ENCODE measurements at places on chromosomes 5 and 9.

- DNase-seq = no peak
Measured at GRCh38 chr9:92328225-92328624, 2.5 kb downstream of the CENPP start.

- no peak for DNase-seq
Measured at GRCh38 chr5:135154197-135154596, 120.2 kb upstream of the PITX1 start.

GRCh38 chr5:143445776-143446175, 42.3 kb upstream of the NR3C1 start:
- no peak for DNase-seq

DNA sequence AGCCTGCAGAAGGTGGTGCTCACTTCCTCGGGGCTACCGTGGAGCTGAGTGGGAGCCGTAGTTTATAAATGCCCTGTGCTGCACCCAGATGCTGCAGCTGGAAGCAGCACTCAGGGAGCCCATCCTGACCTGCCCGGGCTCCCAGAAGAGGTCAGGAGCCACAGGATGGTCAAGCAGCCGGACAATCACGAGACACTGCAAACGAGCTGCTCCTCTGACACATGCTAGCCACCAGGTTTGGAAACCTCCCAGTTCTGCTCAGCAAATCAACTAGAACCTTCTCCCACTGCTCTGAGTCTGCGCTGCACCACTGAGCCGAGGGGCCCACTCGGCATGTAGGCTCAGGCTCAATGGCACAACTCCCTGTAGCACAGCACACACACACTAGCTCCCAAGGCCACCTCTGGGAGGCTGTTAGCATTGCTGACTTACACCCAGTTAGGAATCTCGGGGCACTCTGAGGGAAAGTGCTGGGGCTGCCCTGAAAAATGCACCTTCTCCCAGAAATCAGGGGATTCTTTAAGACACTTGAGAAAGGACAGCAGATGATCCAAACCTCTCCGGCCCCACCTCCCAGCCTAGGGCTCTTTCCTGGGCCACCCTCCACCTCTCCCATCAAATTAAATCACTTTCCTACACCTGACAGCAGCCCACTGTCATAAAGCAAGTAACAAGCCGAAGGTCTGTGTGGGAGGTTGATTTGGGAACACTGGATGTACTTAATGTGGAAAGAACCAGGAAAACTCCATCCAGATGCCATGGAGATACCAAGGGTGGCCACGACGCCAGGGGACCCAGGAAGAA, 59.1 kb downstream of the PSMB7 start:
- no peak for DNase-seq

GRCh38 chr5:149550268-149550583, 1.0 kb downstream of the CSNK1A1 start:
- peak; percentile 17 for DNase-seq

DNA sequence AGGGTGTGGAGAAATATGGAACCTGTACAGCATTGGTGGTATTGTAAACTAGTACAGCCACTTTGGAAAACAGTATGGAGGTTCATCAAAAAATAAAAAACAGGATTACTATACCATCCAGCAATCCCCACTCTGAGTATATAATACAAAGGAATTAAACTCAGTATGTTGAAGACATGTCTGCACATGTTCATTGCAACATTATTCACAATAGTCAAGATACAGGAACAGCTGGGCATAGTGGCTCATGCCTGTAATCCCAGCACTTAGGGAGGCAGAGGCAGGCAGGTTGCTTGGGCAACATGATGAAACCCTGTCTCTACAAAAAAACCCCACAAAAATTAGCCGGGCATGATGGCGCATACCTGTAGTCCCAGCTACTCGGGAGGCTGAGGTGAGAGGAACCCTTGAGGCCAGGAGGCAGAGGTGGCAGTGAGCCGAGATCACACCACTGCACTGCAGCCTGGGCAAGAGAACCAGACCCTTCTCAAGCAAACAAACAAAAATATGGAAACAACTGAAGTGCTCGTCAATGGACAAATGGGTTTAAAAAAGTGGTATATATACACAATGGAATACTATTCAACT, 63.6 kb downstream of the TMEM174 start:
- DNase-seq = no peak

GRCh38 chr5:151499501-151500035, 52.2 kb downstream of the SLC36A1 start:
- no peak for DNase-seq

GRCh38 chr5:67732471-67732870, 483.1 kb upstream of the PIK3R1 start:
- DNase-seq = no peak

GRCh38 chr9:87567001-87567400, 69.3 kb downstream of the DAPK1 start:
- DNase-seq = no peak

DNA sequence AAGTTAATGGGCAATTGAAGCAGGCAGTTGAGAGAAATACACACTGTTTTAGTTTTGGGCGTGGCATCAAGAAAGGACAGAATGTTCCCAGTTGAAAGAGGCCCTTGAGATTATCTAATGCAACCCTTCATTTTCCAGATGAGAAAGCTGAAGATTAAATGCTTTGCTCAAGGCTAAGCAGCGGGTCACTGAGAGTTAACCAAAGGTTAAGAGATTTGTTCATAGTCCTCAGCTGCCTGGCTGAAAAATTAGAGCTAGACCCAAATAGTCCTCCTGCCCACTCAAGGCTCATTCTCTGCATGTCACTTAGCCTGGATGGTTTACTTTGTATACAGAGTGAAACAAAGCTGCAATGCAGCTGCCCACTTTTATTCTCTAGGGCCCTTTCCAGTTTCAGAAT, 46.7 kb upstream of the MAMDC2 start:
- no peak for DNase-seq

DNA sequence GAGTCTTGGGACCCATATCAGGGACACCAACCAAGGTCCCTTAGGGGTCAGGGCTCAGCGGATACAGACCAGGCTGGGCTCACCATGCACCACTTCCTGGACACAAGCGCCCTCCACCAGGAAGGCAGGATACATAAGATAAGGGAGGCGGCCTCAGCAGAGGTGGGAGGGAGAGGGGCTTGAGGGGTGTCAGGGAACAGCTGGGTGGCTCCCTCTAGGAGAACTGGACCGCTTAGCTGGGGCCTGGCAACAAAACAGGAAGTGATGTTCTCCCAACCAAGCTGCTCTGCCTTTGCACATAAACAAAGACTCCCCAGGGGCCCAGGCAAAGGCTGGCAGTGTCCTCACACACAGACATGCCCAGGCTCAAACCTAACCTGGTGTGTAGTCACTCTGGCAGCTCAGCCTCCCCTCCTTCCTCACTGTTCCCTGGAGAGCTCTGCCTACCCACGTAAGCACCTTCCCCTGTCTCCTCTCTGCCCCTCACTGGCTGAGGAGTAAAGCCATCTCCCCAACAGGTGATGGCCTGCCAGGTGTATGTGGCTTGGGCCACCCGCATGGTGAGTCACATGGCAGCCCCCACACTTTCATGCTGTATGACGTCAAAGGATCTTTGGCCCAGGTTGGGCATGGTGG, 5.8 kb upstream of the BICD2 start:
- DNase-seq = no peak

DNA sequence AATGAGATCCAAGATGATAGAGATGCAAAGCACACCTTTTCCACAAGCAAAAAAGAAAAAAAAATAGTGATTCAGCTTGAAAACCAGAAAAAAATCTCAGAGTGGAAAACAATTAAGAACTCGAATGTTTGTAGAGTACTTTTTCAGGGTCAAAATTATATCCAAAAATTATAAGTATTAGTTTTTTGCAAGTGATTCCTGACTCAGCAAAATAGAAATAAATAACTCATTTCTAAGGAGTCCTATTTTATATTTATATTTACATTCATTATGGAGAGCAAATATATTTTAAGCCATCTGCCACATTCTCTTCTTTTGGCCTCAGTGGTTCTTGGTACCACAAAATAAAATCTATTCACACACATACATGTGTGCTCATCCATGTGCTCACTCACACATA, 1011.8 kb upstream of the ARRDC3 start:
- DNase-seq = no peak

DNA sequence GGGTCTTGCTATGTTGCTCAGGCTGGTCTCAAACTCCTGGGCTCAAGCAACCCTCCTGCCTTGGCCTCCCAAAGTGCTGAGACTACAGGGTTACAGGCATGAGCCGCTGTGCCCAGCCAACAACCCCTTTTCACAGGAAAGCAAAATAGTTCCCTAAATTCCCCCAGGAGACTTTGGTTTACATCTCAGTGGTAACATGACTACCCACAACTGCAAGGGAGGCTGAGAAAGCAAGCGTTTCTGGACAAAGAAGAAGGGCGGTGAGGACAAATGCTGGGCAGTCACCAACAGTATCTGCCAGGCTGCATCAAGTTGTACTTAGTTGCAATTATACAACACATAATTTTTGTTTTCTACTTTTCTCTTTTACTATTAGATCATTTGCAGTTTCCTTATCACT, 7.4 kb upstream of the ADGRD2 start:
- no peak for DNase-seq

GRCh38 chr5:148830211-148830610, 3.8 kb downstream of the ADRB2 start:
- DNase-seq = no peak

DNA sequence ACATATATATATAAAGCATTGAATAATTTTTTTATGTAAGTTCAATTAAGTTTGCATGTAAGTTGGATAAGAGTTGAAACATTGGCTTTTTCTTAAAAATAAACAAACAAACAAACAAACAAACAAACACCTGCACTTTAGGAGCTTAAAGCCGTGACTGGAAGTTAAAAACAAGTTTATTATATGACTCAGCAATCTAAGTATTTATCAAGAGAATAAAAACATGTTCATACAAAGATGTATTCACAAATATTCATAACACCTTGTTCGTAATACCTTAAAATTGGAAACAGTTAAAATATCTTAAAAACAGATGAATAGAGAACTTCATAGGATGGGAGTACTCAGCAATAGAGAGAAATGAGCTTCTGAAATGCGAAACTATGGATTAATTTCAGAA, 61.5 kb upstream of the ANXA1 start:
- no peak for DNase-seq

DNA sequence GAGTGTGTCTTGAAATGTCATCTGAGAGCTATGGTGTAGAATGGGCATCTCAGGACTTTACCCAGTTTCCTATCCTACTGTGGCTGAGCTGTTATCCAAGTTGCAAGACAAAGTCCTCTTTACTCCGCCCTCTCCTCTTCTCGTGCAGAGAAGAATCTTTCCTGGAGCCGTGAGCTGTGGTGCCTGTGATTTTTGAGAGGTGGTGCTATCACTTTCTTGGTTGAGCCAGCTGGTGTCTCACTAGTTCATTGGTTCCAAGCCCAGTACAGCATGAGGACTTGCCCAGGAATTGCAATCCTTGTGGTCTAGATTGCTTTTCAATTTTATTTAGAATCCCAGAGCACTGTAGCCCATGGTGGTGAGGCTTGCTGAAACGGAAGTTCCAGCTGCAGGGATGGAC, 2300.3 kb downstream of the MAT2B start:
- DNase-seq = no peak

DNA sequence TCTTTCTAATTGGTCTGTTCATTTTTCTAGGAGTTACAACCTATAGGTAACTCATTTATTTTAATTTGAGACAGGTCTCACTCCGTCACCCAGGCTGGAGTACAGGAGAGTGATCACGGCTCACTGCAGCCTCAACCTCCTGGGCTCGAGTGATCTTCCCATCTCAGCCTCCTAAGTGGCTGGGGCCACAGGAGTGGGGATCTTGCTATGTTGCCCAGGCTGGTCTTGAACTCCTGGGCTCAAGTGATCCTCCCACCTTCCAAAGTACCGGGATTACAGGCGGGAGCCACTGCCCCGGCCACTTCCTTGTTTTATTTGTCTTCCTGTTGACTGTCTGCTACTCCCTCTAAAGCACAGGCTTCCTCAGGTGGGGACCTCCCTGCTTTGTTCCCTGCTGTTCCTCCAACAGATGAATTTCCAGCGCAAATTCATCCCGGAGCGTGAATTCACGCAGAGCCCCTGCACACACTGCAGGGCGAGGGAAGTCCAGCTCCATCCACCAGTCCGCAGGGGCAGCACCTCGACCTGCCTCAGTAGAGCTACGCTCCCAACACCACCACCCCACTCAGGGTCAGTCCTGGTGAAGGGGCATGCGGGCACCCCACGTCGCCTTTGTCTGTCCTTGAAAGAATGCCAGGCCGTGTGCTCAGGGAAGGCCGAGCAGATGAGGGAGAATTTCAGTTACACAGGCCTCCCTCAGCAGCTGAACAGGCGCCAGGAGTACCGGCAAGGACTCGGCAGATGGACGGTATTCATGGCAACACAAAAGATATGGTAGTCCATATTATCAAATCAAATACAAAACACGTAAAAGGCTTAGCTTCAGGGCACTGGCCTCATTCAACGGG, 6.3 kb downstream of the QSOX2 start:
- no peak for DNase-seq

GRCh38 chr5:93915142-93915553, 173.7 kb upstream of the POU5F2 start:
- DNase-seq = no peak

DNA sequence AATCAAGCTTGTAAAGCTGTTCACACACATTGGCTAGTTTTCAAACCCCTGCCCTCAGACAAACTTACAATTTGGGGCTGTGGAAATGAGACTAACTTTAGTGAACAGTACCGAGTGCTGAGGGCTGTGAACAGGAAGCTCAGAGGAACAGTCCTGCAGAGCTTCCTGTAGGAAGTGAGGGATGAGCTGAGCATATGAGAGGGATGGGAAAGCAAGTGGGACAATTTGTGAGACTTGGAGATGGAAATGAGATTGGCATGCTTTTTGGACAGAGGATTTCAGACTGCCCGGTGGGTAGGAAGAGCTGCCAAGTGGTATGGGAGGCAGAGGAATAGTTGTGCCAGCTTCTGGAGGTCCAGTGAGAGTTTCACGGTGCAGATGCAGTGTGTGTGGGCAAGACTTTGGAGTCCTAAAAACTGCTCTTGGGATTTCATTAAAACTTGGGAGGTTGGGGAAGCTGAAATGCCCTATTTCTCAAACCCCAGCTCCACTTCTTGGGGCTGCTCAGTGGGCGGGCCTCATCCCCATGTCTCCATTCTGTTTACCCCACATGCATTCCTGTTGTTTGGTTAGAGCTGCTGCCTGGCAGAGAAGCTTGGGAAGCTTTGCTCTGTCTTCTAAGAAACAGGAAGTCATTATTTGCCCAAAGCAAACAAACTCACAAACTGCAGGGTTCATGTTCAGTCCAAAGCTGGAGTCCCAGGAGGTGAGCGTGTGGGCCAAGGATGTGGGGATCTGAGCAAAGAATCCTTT, 267.5 kb downstream of the ZSWIM6 start:
- DNase-seq = no peak

GRCh38 chr5:5062525-5063302, 77.4 kb upstream of the ADAMTS16 start:
- DNase-seq = no peak

GRCh38 chr5:13809921-13810320, 134.6 kb downstream of the DNAH5 start:
- no peak for DNase-seq

- DNase-seq = no peak
Measured at GRCh38 chr9:97895695-97896332, 26.5 kb downstream of the TRMO start.
